ENCODE measurements at places on chromosomes 1 and 21.

- no peak for DNase-seq
Observed at GRCh38 chr1:116075990-116076389, 35.2 kb upstream of the MAB21L3 start.

- no peak for DNase-seq
Observed at GRCh38 chr1:111192074-111192473, 8.4 kb downstream of the DENND2D start.

GRCh38 chr1:206895837-206896242 is 1.4 kb upstream of the IL24 start:
- DNase-seq, result no peak

GRCh38 chr1:226734611-226735153 is 4.4 kb downstream of the ITPKB start:
- DNase-seq, result no peak

DNA sequence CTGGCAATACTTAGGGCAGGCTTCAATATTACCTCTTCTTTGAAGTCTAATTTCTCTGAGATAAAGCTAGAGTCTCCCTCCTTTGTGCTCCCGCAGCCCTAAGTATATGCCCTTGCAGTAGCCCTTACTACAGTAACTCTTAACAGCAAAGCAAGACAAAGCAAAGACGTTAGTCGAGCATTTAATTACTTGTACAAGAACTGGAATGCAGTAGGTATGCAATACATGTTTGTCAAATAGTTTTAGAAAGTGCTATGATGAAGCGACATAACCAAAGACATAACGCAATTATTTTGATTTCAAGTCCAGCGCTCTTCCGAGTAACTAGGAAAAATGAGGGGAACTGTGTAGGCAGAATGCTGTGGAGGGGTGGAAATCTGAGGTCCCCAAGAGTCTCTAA is 1.6 kb downstream of the P3H1 start:
- DNase-seq, result no peak

- no peak for DNase-seq
Observed at GRCh38 chr21:36369064-36369685, 16.0 kb upstream of the CHAF1B start.

- no peak for DNase-seq
Observed at GRCh38 chr1:180544050-180544449, 14.7 kb upstream of the OVAAL start.

GRCh38 chr21:33843216-33843615 is 72.4 kb downstream of the ATP5PO start:
- no peak for DNase-seq

All from T-helper 1 cell (primary cell).